H9 (cell line): ENCODE measurements at places on chromosomes 3 and 15. TPM values are rescaled to one million over a fixed set of nuclear protein-coding genes. Genes with fewer than 3 reads are reported as not detected.

DNA sequence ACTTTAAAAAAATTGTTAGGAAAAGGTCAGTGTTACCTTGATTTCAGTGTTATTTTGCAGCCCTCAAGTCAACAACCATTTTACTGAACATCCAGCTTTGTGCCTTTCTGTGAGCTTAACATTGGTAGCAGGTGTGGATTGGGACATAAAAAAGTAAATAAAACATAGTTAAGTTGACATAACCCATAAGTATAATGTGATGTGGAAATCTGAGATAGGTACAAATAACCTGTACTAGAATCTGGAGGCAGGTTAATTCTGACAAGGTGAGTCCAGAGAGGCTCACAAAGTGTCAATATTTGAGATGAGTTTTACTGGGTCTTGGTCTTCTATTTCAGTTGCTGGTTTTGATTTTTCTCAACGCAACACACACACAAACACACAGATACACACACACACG is 151.3 kb downstream of the LPP start:
- H3K4me1 ChIP-seq = peaks cover 3% of the 10 kb centered on the region; the same call in 1 of the 2 replicates
- H3K27me3 ChIP-seq = no peaks in the 10 kb centered on the region
- H3K36me3 ChIP-seq = no peaks in the 10 kb centered on the region
- DNase-seq = no peak

- peaks cover 48% of the 10 kb centered on the region for H3K36me3 ChIP-seq
- H3K27ac ChIP-seq = no peak overlapping the region
- peak; percentile 75 for DNase-seq
- H3K4me3 ChIP-seq = peak overlapping the region; percentile 83
- H3K4me1 ChIP-seq = peaks cover 4% of the 10 kb centered on the region; the same call in 1 of the 2 replicates
Observed at GRCh38 chr3:185825639-185826481, 1.0 kb upstream of the IGF2BP2 start.

Gene OIP5
- total RNA-seq = 30.9 and 33.3 TPM in 2 replicates

DNA sequence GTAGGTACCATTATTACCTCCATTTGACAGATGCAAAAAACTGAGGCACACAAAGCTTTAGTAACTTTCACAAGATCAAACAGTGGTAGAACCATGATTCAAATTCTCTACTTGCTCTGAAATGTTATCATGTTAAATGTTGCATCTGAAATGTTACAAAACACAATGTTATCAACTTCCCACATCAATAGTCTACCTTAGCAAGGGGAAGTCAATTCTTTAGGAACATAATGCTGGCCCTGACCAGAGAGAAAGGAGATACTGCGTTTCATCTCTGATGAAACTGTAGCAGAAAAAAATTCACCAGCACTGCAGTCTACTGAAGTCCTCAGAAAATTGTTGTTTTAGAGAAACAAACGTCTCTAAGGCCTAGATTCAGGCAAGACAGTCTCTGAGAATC is 174.1 kb downstream of the SATB1 start:
- H3K27me3 ChIP-seq = no peaks in the 10 kb centered on the region
- H3K27ac ChIP-seq = no peak overlapping the region
- no peak for DNase-seq

Gene PSTPIP1
- 1.1 and 1.8 TPM in 2 replicates for total RNA-seq

Gene VILL
- 3.2 and 3.8 TPM in 2 replicates for total RNA-seq
